ENCODE measurements at places on chromosomes 7 and 10.

DNA sequence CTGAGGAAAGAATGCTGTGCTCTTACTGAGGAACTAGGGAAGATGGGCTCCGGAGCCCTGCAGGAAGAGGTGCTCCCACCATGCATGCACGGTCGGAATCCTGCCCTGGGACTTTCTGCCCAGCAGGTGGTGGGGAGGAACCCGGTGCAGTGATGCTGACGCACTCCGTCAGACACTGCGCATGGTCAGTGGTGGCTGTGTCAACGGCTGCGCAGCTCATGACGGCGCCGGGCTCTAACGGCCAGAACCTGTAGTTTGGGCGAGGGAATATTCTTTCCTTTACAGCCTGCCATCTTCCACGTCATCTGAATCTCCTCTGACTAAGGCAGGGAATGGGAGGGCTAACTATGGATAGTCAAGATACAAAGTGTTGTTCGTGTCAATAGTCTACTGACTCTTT is 189.2 kb upstream of the MGMT start:
- no peak for DNase-seq

DNA sequence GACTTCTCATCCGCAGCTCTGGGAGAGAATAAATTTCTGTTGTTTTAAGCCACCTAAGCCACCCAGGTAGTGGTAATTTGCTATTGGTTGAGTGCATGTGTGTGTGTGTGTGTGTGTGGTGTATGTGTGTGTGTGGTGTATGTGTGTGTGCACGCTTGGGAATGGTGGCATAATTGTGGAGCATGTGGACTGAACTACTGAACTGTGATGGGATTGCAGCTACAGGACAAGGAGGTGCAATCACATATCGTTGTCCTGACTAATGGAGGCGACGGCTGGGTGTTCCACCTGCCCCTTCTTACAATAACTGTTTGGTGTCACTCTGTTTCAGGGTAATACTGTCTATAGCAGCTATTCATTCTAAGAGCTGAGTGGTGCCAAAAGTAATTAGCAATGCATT is 448.7 kb upstream of the PFKP start:
- no peak for DNase-seq

DNA sequence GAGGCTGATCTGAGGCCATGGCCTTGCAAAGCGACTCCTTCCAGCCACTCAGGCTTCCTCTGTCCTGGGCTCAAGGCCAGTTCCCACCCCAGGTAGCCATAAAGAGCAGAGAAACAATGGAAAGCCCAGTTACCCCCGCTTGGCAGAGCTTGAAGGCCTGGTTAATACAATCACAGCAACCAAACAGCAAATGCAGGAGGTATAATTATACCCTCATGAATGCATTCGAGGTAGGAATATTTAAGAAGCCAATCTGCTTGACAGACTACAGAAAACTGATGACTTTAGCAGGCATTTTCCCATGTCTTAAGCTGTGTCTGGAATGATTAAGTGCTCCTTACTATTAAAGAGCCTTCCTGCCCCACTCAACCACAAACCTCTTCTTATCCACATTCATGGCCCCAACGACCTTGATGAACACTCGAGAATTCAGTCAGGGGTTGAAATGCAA is 114.1 kb upstream of the MACROH2A2 start:
- DNase-seq = no peak

GRCh38 chr10:69748621-69749020 is 53.1 kb upstream of the COL13A1 start:
- DNase-seq = no peak

DNA sequence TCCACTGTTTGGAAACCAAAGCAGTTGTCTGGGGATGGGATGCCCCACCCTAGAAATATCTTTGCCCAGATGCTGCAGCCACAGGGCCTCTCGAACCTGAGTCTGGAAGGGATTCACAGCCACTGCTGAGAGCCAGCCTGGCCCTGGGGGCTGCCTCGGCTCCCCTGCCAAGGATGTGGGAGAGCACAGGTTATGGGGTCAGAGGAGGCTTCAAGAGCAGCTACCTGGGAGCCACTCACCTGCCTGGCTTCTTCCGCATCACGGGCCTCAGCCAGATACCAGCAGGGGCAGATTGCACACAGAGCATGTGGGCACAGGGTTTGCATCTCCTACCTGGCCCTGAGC is 5.4 kb upstream of the PWWP2B start:
- DNase-seq = no peak

GRCh38 chr10:118746246-118746645 is 8.5 kb downstream of the CACUL1 start:
- peak; percentile 59 for DNase-seq

DNA sequence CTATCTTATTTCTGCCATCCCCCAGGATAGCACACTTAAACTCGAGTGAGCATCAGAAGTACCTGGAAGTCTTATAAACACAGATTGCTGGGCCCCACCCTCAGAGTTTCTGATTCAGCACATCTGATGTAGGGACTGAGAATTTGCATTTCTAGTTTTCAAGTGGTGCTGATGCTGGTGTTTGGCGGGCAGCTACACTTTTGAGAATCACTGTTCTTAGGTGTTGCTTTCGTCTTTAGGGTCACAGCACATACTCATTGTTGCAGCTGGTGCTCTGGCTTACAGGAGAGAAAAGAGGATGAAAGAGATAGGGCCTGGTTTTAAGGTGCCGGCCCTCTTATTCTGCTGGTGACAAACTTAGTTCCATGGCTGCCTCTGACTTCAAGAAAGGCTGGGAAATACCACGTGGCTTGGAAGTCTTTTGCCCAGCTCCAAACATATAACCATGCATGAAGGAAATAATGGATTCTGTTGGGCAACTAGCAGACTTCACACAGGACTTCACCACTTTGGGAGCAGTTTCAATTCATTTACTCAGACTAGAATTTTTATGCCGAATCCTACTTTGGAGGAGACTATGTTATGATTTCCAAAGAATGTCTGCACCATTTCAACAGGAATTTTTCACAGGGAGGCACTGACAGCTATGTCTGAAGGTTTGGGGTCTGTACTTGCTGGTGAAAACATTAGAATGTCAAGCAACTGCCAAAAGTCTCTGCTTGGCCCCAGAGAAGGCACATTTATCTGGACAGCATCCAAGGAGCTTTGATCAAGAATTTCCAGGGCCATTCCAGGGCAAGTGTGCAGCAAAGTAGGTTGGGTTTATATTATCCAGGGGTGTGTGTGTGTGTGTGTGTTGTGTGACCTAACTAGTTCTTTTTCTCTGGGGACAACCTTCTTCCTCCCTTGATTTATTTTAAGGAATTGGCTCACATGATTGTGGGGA is 6.9 kb upstream of the MINDY4 start:
- DNase-seq = no peak

DNA sequence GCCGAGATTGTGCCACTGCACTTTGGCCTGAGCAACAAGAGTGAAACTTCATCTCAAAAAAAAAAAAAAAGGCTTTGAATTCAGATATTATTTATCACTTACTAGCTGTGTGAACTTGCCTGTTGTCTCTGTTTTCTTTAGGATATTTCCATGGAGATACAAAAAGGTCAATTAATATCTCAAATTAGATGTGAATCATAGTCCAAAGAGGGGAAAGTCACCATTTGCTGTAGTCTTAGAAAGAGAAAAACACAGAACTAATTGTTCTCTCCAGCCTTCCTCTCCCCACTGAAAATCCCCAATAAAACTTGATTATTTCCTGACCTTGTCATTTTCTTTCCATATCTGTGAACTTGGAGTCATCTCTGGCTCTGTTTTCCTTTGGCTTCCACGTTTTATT is 21.2 kb downstream of the HEPACAM2 start:
- DNase-seq = no peak

DNA sequence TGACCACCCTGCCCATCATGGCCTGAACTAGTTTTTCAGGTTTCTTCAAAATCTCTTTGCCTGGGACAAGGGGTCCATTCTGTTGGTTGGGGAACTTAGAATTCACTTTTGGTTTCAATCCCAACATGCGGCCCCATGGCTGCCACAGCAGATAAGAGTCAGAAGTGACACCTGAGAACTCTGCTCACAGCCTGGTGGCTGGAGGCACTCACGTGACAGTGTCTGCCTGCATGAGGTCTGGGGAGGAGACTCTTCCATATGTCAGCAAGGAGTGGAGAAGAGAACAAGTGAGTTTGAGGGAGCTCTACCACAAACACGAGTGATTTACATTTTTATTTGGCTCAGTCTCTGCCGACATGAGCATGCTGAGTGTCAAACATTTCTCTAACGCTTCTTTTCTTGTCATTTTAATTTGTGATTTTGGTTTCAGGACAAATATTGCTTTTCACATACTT is 370.4 kb downstream of the TNS3 start:
- DNase-seq = no peak

DNA sequence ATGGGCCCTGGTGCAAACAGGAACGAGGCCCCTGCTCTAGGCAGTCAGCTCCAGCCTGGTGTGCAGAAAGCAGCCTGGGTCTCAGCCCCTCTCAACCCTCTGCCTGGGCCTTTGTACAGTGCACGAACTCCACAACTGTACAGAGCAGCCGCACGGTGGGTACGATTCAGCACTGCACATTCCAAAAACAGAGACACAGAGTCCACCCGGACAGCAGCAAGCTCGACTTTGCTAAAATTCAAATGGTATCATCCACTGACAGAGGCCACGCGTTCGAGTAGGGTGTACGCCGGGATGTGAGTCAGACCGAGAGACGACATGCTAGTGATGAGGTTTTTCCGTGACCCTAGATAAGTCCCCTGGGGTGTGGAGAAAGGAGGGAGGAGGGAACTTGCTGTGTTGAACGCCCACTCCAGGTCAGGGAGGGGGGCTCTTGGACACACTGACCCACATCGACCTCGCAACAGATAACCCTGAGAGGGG is 65.6 kb upstream of the PDGFA start:
- no peak for DNase-seq
